ENCODE measurements at places on chromosomes 2 and 18.

GRCh38 chr2:27408601-27409320 lies 630 bp downstream of the PPM1G start:
- peak; percentile 41 for DNase-seq

GRCh38 chr2:38045811-38046210 lies 30.1 kb downstream of the CYP1B1 start:
- DNase-seq = no peak

- no peak for DNase-seq
Observed at GRCh38 chr2:187684174-187684573, 129.9 kb upstream of the TFPI start.

DNA sequence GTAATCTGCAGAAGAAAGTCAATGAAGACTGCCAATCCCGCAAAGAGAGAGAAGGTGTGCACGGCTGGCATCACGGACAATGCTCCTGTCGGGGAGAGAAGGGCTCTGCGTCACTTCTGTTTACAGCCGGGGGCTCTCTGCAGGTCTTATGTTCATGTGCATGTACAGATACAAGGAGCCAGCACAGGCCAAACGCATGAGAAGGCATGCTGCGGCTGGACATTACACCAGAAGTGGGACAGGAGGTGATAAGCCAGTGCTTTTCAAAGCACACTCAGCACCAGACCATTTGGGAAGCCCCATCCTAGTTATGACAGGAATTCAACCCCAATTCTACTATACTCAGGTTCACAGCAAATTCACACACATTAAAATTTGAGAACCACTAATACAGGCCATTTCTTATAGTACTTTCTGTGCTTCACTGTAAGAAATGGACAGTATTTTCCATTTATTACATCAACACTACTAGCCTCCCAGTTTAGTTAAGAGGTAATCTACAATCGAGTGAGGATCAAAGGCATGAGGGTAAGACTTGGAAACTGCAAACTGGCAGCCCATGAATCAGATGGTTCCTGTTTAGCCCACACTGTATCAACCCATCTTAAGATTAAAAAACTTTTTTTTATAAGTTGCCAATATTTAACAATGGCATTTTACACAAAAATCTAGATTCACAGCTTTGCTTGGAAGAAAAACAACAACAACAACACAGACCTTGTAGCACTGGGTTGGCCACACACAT lies 38.2 kb downstream of the RMC1 start:
- DNase-seq = no peak

- DNase-seq = no peak
Observed at GRCh38 chr2:7758073-7758759, 841.0 kb downstream of the RNF144A start.

GRCh38 chr2:70381235-70381634 lies 79.4 kb upstream of the FAM136A start:
- DNase-seq = peak; percentile 73

DNA sequence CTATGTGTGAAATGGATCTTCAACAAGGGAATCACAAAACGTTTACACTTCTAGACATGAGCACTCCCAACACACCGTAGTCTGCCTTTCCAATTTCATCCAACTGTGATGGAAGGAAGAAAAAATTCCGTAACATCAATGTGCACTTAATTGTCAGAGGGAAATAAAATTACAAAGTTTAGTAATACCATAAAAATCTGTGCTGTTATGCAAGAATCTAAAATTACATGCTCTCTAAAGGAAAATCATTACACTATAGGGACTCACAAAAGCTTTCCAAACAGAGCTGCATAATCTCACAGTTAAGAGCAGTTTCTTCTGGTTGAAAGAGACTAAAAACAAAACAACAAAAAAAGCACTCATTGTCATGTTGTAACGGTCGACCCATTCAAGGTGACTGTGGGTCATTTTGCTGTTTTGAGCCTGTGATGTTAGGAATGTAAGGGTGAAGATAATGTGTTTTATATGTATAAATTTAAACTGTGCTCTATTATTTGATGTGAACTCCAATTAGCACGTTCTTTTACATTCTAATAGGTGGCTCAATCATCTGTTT lies 698.0 kb downstream of the TDRD15 start:
- DNase-seq = no peak

DNA sequence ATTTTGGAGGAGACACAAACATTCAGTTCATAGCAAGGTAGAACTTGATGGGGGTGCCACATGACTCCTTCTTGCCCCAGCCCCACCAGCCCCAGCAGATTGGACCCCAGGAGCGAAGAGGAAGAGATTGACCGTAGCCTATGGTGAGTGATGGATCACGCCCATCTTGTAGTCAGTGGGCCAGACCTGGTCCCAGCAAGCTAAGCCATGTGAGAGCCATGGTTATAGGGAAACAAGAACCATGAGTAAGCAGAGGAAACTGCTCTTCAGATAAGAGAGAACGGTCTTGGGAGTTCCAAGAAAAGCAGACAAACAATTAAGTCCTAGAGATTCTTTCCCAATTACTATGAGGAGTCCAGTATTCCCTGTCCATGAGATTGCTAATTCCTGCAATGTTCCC lies 4.6 kb upstream of the TCF4 start:
- DNase-seq = no peak

GRCh38 chr2:187593697-187594096 lies 39.5 kb upstream of the TFPI start:
- peak; percentile 46 for DNase-seq

DNA sequence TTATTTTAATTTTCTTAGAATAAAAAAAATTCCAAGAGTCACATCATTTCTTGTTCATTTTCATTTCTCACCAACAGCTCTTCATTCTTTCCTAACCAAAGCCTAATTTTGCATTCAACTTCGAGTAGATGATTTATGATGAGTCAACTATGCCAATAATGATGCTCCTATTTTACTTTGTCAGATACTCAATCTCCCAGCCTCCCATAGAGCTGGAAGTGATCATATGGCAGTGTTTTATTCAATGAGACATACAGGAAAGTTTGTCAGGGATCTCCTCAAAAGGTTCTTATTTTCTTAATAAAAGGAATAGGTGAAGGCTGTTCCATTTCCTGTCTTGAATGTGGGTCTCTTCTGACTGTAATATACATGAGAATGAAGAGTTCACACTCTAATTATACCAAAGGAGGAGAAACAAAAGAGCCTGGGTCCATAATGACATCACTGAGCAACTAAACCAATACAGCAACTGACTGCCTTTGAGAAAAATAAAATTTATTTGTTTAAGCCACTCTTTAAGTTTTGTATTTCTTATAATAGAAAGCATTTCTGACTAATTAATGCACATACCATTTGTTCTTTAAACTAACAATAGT lies 231.2 kb upstream of the CYP26B1 start:
- no peak for DNase-seq

DNA sequence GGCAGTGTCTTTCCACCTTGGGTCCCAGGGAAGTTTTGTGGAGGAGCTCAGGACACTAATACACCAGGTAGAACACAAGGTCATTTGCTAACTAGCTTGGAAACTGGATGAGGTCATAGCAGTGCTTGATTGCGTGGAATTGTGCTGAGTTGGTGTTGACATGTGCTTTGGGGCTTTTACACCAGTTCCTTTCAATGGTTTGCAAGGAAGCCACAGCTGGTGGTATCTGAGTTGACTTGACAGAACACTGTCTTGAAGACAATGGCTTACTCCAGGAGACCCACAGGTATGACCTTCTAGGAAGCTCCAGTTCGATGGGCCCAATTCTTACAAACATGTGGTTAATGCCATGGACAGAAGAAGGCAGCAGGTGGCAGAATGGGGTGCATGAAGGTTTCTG lies 5.9 kb downstream of the CTLA4 start:
- no peak for DNase-seq

GRCh38 chr2:133143645-133144044 lies 424.6 kb downstream of the NCKAP5 start:
- peak; percentile 25 for DNase-seq

DNA sequence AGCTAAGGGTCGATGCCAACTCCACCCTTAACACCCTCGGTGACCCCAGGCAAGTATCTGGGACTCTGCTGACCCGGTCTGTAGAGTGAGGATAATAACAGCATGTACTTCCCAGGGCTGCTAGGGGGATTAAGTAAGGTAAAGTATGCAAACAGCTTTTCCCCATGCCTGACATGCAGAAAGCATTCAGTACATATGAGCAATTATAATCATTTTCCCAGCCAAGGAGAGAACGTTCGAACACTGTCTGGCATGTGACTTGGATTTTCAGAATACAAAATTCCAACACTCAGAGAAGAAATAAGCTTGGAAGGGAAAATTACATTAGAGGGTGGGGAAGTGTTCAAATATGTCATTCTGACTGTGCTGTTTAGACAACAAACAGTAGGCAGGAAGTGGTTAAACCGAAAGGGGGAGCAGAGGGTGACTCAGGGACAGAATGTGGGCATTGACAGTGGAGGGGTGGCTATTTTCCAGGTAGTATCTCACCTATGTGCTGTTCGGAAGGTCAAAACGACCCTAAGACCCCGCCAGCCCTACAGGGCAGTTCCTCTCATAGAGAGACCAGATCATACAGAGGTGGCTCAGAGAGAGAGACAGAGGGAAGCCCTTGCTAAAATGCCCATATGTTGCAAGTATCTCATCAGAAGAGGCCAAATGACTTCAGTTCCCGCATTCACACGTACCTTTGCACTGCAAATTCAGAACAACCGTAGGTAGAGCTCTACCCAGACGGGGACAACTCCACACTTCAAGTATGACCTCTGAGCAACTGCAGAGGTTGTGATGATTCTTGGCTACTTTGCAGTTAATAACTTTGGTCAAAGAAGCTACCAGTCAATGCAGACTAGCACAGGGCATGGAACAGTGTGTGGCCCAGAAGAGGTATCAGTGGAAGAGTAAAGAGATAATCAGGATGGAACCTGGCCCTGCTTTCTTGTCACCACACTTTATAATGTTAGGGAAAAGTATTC lies 14.8 kb downstream of the ASPRV1 start:
- DNase-seq = peak; percentile 87

GRCh38 chr2:200758341-200758740 lies 53.4 kb upstream of the BZW1 start:
- DNase-seq = no peak

- DNase-seq = peak; percentile 34
Observed at GRCh38 chr2:226891780-226892590, 56.1 kb downstream of the RHBDD1 start.

DNA sequence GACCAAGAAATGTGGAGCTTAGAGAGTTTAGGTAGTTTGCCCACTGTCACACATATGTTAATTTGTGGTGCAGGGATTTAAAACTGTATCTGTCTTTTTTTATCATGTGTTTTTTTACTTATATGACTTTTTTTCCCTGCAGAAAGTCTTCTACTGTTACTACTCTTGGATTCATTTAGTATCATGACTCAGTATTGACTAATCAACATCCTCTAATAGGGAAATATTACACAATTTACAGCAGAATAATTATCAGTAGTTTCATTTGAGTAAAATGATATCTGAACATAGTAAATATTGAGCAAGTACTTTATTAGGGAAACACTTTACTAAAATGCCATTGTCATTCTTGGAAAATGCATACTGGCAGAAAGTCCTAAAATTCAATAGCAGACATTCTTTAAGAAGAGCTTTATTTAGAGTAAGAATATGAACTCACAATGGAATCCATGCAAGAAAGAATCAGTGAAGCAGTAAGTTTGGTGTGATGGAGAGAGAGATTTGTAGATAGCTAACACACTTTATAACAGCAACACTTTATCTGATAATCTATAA lies 425.9 kb upstream of the SLC8A1 start:
- no peak for DNase-seq

DNA sequence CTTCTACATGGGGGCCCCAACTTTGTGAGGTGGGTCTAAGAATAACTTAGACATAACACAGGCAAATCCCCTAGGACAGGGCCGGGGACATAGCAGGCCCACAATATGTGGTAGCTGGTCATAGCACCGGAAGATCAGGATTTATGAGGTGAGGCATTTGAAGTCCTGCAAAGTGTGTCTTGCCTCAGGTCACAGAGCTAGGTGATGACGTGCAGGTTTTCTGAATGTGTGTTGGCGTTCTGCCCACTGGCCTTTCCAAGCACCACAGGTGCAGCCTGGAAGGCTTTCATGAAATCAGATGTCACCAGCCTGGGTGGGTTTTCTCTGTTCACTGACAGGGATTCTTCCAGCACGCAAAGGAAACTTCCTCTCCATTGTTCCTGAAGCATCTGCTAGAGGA lies 119.1 kb downstream of the LRATD1 start:
- DNase-seq = no peak

DNA sequence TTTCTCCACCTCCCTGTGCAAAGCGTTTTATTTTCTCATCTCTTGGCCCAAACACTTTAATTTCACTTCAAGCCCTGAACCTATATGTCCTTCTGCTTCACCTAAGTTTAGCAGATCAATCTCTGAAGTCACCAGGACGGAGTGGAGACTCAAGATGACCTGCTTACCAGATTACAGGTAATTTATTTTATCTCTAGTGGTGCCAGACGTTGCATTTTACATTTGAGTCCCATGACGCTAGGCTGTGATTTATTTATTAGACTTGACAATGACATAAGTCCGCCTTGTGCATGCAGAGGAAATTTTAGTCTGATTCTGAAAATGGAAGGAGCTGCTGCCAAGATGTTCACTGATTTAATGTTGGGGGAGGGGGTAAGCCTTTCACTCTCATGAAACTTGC lies 73.9 kb downstream of the MRO start:
- DNase-seq = no peak

DNA sequence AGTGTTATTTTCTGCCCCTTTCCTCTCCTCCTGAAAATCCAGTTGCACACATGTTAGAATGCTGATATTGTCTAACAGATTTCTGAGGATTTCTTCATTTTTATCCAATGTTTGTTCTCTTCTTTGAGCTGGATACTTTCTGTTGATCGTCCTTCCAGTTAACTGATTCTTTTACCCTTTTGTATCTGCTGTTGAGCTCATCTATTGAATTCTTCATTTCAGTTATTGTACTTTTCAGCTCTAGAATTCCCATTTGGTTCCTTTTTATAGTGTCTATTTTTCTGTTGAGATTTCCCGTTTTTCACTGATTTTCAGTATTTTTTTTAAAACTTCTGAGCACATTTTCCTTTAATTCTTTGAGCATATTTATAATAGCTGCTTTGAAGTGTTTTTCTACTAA lies 77.9 kb upstream of the B3GNT7 start:
- DNase-seq = no peak

Data from M059J (cell line).